AG09309 (cell line): ENCODE measurements at places on chromosomes 6 and 20.
A peak's percentile ranks its signal among the peaks of the same experiment; 100 is the strongest.

DNA sequence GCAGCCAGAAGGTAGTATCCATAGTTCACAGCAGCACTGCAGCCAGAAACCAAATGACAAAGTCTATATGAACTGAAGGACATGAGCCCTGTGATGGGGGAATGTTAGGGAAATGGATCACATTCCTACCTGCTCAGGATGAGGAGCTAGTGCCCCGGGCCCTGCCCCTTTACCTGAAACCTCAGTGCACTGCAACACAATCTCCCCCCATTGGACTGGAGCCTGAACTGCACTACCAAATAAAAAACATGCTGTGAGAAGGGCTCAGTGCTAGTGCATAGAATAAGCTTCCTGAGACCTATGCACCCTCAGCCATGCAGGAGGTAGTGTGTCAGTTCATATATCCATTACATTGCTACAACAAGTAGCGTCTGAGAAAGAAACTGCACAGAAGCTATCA is 477.8 kb downstream of the HACE1 start:
- DNase-seq, result no peak

- no peak for DNase-seq
These were observed 133.9 kb downstream of the JPH2 start for GRCh38 chr20:44053046-44053445.

DNA sequence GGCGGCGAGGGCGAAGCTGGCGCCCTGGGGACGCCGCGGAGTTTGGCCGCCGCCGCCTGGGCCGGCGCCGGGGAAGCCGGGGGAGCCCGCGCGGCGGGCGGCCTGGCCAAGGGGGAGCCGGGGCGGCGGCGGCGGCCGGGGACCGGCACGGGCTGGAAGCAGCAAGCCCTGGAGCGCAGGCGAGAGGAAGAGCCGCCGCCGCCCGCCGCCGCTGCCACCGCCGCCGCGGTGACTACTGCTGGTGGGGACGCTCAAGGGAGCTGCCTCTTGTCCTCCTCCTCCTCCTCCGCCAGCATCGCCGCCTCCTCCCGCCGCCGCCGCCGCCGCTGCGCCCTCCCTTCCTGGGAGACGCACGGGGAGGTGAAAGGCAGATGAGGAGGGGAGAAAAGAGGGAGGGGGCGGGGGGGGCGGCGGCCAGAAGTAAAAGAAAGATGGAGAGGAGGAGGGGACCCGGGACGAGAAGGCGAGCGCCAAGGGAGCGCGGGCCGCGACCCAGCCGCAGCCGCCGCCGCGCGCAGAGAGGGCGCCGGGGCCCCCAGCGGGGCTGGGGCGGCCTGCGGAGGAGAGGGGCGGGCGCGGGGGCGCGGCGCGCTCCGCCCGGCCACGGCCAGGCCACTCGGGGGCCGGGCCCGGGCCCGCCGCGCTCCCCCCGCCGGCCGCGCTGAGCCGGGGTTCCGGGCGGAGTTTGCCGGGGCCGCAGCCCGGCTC is 846 bp downstream of the PDE10A start:
- DNase-seq, result no peak

GRCh38 chr20:34076952-34077351 is 35.1 kb downstream of the EIF2S2 start:
- DNase-seq, result no peak

DNA sequence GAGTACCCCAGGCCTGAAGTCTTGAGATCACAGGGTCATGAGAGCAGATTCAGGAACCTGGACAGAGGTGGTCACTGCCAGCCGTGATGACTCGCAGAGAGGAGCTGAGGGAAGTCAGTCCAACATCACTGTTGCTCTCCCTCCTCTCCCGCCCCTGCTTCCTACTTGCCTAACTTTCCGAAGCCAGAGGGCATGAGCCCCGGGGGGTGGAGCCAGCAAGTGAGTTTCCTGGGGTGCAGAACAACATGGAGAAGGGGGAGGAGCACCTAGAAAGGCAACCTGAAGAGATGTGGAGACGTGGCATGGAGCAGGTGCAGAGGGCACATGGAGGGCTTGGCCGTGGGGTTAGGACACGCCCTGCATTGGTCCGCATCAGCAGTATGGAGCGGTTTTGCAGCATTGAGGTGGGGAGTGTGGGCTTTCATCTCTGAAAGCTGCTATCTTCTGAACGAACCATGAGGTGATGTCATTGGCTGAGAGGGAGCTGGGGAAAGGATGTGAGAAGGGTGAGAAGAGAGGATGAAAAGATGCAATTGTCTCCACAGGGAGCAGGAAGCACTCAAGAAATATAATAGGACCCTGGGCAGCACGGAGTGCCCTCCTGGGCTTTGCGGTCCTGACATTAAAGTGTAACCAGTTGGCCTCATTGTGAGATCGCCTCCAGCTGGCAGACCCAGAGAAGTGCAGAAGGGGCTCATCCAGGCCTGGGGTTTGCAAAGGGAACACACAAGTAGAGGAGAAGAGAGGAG is 25.0 kb downstream of the GDAP1L1 start:
- DNase-seq, result no peak

GRCh38 chr6:16206595-16207037 is 31.8 kb upstream of the GMPR start:
- peak; percentile 62 for DNase-seq

- no peak for DNase-seq
These were observed 955.6 kb downstream of the TBC1D32 start for GRCh38 chr6:120378582-120379220.

DNA sequence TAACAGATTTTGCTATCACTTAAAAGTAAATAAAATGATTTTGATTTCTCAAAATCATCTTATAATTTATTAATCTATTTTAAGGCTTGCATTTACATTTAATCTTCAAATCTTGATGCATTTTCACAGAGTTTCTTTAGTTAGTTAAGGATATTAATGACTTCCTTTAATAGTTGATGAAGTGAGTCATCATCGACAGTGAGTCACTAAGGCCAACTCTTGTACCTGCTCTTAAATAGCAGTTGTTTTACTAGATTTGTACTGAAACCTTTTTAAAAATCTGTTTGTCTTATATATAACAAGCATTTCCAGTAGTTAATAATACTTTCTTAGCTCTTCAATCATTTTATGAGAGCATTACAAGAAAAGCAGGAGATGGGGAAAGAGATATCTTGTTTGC is 191.7 kb downstream of the ESR1 start:
- no peak for DNase-seq

DNA sequence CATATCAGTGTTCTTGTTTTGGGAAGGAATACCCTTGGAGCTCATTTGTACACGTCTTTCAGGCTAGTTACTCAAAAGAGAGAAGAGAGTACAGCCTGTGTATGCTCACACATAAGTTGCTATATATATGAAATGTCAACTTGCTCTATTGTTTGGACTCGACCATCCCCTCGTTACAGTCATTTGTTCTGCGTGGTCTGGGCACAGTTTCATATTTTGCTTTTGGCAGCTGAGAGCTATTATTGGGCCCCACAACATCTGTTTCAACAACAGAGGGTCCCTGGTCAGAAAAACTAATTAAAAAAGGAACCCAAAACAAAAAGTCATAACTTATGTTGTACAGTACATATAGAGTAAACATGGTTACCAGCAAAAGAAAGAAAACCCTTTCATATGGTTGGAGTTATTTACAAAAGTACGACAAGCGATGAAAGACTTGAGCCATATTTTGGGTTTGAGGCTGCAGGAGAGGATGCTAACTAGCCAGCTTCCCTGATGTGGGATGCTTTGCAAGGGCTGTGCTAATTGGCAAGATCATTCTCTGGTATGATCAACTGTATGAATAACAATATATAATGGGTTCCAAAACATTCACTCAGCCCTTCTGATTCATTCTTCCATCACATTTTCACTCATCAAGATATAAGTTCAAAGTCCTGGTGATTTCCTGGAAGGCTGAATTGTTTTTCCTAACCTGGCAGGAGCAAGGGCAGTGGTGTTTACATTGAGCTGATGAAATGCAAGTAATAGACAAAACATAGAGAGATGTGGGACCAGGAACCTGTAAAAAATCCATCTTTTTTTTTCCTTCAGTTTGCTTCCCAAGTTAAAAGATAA is 137.9 kb downstream of the RPS12 start:
- no peak for DNase-seq

DNA sequence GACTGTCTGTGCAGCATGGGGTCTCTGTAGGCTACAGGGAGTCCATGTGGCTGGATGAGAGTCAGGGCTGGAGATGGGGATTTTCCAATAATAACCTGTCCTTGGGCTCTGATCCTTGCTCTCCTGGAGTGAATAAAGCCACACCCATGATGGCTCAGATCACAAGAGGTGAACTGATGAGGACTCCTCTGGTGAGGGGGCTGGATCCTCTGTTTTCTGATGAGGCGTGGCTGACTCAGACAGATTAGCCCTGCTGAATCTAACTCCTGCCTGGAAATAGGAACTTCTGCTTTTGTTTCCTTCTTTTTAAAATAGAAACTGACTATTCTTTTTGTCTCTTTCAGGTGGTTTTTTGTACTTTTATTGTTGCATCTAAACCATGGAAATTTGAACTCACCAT is 27.0 kb downstream of the CST9L start:
- no peak for DNase-seq

DNA sequence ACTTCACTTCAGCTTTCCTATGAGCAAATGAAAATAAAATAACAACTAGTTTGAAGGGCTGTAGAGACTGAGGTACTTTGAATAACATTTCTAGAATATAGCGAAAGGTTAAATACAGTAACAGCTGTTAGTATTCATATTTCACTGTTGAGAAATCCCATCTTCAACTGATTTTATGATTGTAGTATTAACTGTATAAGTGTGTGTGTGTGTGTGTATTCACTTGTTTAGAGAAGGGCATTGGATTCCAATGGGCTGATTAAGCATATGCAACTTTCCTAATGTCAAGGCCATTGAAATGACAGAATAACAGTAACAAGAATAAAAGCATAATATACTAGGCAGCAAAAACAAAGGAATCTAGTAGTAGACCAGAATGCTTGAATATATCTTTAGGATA is 957.5 kb upstream of the EPHA7 start:
- no peak for DNase-seq

- no peak for DNase-seq
These were observed 9.3 kb downstream of the HLA-DOA start for GRCh38 chr6:33000055-33000454.

GRCh38 chr20:44856442-44856841 is 29.1 kb upstream of the YWHAB start:
- no peak for DNase-seq

DNA sequence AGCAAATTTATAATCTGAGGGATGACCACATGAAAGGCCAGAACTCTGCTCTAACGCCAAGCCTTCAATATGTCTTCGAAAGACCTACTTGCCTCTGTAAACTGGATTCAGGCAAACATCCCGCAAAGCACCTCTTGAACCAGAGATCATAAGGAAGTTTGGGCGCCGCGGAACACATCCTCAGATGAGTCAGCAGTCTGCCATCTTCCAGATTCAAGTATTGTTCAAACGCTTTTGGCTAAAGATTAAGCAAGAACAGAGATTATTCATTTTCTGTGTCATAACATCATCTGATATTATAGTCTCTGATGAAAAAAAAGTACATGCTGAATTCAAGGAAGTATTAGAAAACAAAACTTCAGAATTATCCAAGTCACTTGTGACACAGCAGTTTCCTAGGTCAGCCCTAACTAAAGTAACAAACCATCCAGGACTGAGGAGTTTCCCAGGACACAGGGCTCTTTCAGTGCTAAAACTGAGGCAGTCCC is 20.8 kb downstream of the TBC1D7 start:
- peak; percentile 40 for DNase-seq

- no peak for DNase-seq
These were observed 34.1 kb downstream of the HFE start for GRCh38 chr6:26121141-26122004.

DNA sequence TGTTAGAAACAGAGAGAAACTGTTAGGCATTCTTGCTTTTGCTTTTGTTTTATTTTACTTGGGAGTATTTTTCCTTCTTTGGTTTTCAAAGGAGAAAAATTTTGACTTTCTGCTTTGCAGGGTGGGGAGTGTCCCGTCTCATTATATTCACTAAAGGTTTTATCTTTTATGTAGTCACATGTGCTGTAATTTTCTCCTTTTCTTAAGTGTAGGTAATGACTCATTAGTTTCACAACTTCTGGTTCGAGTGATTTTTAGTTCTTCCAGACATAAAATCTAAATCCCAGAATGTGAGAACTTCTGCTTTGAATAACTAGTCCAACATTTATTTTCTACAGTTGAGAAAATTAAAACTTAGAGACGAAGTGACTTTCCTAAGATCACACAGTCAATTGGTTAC is 37.7 kb downstream of the ADGRF1 start:
- no peak for DNase-seq

DNA sequence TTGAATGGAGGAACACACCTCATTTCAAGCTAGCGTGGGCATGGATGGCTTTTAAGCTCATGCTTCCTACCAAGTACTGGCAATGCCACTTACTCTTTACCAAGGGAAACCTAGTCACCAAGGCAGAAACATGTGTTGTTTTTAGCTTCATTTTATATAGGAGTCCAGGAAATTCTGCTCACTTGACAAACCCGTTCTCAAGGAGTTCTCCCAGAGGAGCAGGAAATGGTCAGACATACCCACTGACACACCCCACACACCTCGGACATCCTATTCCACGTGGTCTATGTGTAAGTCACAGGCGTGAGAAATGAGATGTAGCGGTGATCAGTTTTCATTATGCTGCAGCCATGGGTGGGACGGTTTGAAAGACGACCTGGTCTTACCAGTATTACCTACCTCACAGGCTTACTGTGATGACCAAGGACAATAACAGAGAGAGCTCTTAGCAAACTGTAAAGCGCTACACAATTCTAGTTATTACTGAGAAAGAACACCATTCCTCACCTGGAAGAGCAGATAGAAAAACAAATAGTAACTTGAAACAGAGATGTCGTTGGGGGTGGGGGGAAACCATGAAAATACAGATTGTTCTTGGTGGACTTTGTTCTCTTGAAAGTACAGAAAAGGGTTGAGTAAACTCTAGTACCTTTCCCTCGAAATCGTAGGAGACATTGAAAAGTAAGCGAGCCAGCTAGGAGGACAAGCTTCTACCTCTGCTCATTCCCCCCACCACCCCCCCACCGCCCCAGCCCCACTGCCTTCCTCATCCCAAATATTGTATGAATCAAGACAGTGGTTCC is 1.7 kb downstream of the CNKSR3 start:
- no peak for DNase-seq
